ENCODE measurements at places on chromosomes 1 and 21. TPM values are rescaled to one million over a fixed set of nuclear protein-coding genes. Genes with fewer than 3 reads are reported as not detected.
A peak's percentile ranks its signal among the peaks of the same experiment; 100 is the strongest.

DNA sequence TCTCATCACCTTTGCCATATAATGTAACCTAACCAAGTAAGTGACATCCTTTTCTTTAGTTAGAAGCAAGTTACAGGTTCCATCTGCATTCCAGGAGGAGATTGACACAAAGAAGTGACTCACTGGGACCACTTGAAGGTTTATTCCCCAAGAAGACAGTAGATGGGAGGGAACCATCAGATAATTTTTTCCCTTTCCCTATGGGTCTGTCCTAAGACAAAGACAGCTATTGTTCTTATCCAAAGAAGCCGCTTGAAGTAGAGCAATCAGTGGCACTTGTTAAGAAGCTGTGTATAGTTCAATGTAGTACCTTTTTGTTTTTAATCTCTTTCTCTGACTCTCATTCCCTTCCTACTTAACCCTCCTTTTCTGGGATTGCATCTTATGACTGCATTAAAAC, 139.9 kb upstream of the B3GALT2 start:
- no peak overlapping the region for H3K27ac ChIP-seq
- no peaks in the 10 kb centered on the region for H3K27me3 ChIP-seq
- peaks cover 19% of the 10 kb centered on the region for H3K36me3 ChIP-seq
- peaks cover 27% of the 10 kb centered on the region for H3K4me1 ChIP-seq
- no peak overlapping the region for H3K4me3 ChIP-seq

GRCh38 chr1:76418531-76418930, 344.0 kb downstream of the ST6GALNAC3 start:
- H3K4me3 ChIP-seq, result no peak overlapping the region
- H3K36me3 ChIP-seq, result no peaks in the 10 kb centered on the region
- peaks cover 35% of the 10 kb centered on the region for H3K4me1 ChIP-seq
- DNase-seq, result no peak
- no peak overlapping the region for H3K27ac ChIP-seq

GRCh38 chr1:45385302-45385701, 45.1 kb upstream of the MUTYH start:
- DNase-seq, result no peak
- H3K27ac ChIP-seq, result no peak overlapping the region
- H3K36me3 ChIP-seq, result no peaks in the 10 kb centered on the region
- H3K27me3 ChIP-seq, result no peaks in the 10 kb centered on the region
- H3K4me1 ChIP-seq, result peaks cover 4% of the 10 kb centered on the region
- H3K4me3 ChIP-seq, result no peak overlapping the region

GRCh38 chr1:168966636-168967035, 139.9 kb upstream of the ATP1B1 start:
- H3K4me1 ChIP-seq, result peaks cover 6% of the 10 kb centered on the region
- no peaks in the 10 kb centered on the region for H3K27me3 ChIP-seq
- H3K4me3 ChIP-seq, result no peak overlapping the region
- no peak overlapping the region for H3K27ac ChIP-seq
- DNase-seq, result no peak

GRCh38 chr1:184708084-184708676, 46.5 kb downstream of the EDEM3 start:
- no peaks in the 10 kb centered on the region for H3K27me3 ChIP-seq
- no peaks in the 10 kb centered on the region for H3K4me1 ChIP-seq
- no peak overlapping the region for H3K27ac ChIP-seq
- no peak overlapping the region for H3K4me3 ChIP-seq
- H3K36me3 ChIP-seq, result peaks cover 29% of the 10 kb centered on the region

- H3K4me3 ChIP-seq, result no peak overlapping the region
- DNase-seq, result no peak
- H3K27ac ChIP-seq, result no peak overlapping the region
- H3K36me3 ChIP-seq, result peaks cover 13% of the 10 kb centered on the region
Measured at GRCh38 chr21:42561762-42562650, 48.4 kb downstream of the SLC37A1 start.

- H3K27ac ChIP-seq, result peak overlapping the region; percentile 74
- no peak for DNase-seq
- H3K36me3 ChIP-seq, result no peaks in the 10 kb centered on the region
- peaks cover 33% of the 10 kb centered on the region for H3K4me1 ChIP-seq
Measured at GRCh38 chr1:151944857-151945575, 35.7 kb upstream of the THEM4 start.

- no peak for DNase-seq
- peaks cover 2% of the 10 kb centered on the region for H3K36me3 ChIP-seq
- no peak overlapping the region for H3K4me3 ChIP-seq
Measured at GRCh38 chr1:17214876-17215544, 10.1 kb downstream of the PADI1 start.

- H3K27ac ChIP-seq, result peak overlapping the region; percentile 53
- H3K36me3 ChIP-seq, result no peaks in the 10 kb centered on the region
- DNase-seq, result no peak
- no peak overlapping the region for H3K4me3 ChIP-seq
- H3K27me3 ChIP-seq, result no peaks in the 10 kb centered on the region
Measured at GRCh38 chr21:15687208-15687607, 42.6 kb upstream of the USP25 start.

DNA sequence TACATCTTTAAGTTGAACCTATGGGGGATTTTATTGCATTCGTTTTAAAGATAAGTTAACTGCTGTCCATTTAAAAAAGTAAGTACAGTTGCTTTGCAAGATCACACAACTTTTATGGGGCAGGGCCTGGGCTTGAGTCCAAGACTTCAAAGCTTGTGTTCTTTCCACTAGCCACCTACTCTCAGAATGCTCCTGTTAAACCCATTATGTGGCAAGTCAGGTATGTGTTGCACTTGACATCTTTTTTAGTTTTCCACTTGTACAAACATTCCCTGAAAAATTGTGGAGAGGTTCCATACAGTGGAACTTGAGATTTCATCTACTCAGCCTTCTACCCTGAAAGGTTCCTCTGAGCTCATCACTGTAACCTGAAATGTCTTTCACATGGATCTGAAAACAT, 235.5 kb upstream of the SGIP1 start:
- H3K27ac ChIP-seq, result no peak overlapping the region
- H3K4me3 ChIP-seq, result no peak overlapping the region
- peaks cover 14% of the 10 kb centered on the region for H3K4me1 ChIP-seq
- no peak for DNase-seq

- no peak overlapping the region for H3K4me3 ChIP-seq
- peaks cover 7% of the 10 kb centered on the region for H3K27me3 ChIP-seq
- H3K27ac ChIP-seq, result no peak overlapping the region
Measured at GRCh38 chr1:58162952-58163550, 383.5 kb downstream of the OMA1 start.

- H3K4me1 ChIP-seq, result no peaks in the 10 kb centered on the region
- no peaks in the 10 kb centered on the region for H3K36me3 ChIP-seq
- H3K4me3 ChIP-seq, result no peak overlapping the region
- DNase-seq, result no peak
- no peak overlapping the region for H3K27ac ChIP-seq
Measured at GRCh38 chr1:238177960-238178645, 287.4 kb upstream of the ZP4 start.

The DYNLT5 gene
- not detected for total RNA-seq

The OR2L8 gene
- not detected for total RNA-seq

The ADGRB2 gene
- 11.9 TPM for total RNA-seq
